ENCODE measurements at places on chromosomes 3 and 15. TPM values are rescaled to one million over a fixed set of nuclear protein-coding genes. Genes with fewer than 3 reads are reported as not detected.

Gene MESP2
- total RNA-seq = not detected

Gene RPL4
- 2,823 TPM for total RNA-seq

Gene SEMA4B
- 54.0 TPM for total RNA-seq

Gene CYP1A2
- not detected for total RNA-seq

Gene RBMS3
- 8.4 TPM for total RNA-seq

Gene CD276
- total RNA-seq = 24.4 TPM

Gene OR4F15
- not detected for total RNA-seq

Gene TM4SF4
- total RNA-seq = 10.4 TPM

Gene IQCF5
- total RNA-seq = not detected

Gene VGLL3
- total RNA-seq = 6.7 TPM

Gene GOLGA6A
- not detected for total RNA-seq

GRCh38 chr3:37479981-37480380 is 305.6 kb upstream of the LRRFIP2 start:
- no peak for DNase-seq

DNA sequence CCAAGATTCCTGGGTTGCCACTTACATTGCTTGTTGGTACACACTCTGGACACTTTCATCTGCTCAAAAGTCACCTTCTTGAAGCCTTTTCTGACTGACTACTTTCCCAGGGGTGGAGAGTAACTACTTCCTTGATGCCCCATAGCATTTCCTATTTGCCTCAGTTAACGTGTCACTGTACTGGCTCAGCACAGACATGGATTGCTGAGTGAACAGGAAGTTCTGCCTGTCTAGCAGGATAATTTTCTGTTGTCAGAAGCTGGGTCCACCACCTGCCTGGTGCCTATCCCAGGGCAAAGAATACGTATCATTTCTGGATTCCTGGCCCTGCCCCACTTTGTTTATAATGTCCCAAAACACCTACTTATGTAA is 15.3 kb upstream of the ABHD17C start:
- DNase-seq = no peak

DNA sequence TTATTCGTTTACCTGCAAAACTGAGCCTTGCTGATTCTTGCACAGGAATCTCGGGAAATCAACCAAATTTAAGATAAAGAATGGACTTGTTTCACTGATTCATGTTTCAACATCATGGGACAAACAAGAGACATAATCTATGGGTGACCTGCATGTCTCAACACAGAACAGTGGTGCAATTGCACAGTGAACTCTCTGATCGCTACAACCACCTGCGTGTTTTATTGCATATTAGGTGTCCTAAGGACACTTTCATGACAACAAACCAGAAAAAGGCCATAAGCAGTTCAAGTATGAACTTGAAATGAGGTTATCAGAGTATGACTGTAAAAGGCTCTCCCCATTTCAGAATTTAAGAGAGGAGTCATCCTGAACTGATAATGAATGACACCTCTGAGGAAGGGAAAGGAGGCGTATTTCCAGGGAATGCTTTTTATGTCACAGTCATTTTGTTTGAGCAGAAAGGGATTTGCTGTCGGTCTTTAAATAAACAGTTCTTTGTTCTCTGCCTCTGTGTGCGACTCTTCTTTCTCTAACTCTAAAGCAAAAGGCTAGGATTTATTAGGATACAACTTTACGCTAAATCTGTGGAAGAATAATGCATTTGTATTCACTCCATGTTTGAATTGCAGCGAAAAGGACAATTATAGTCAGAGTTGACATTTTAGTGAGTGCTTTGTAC is 167.2 kb downstream of the RBMS3 start:
- DNase-seq = no peak

- DNase-seq = peak; percentile 17
These were observed 138.2 kb downstream of the TPRA1 start for GRCh38 chr3:127452321-127452821.

GRCh38 chr15:59531066-59531675 is 80.4 kb upstream of the GCNT3 start:
- DNase-seq = peak; percentile 17

DNA sequence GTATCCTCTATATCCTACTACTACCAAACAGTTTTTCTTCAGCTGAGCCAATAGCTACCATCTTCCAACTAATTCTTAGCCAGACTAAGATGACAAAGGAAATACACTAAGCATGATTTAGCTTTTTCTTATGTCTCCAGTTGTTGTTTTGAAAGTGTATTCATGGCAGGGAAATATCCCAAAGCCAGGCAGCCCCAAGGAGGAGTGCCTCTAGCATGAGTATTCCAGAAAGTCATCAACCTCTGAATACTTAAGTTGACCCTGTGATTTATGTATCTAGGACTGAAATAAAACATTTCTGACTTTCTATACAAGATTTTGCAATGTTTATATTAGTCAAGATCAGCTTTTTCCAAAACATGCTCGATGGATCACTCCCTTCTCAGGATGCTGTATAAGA is 449.1 kb downstream of the IL5RA start:
- no peak for DNase-seq

DNA sequence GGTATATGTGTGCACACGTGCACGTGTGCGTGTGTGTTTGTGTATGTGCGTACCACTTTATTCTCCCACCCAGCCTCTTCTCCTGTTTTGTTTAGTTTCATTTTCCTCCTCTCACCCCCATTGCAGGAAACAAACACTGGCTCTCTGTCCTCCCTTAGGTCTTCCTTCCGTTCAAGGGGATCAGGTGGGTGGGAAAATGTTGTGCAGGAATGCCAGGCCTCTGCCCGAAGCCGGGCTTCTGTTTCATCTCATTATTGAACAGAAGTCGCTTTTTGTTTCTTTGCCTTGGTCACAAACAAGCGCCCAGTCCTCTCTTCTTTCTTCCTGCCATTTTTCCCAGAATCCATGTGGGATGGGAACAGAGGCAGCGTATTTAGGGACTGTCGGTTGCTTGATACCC is 69.6 kb downstream of the IGF1R start:
- no peak for DNase-seq

DNA sequence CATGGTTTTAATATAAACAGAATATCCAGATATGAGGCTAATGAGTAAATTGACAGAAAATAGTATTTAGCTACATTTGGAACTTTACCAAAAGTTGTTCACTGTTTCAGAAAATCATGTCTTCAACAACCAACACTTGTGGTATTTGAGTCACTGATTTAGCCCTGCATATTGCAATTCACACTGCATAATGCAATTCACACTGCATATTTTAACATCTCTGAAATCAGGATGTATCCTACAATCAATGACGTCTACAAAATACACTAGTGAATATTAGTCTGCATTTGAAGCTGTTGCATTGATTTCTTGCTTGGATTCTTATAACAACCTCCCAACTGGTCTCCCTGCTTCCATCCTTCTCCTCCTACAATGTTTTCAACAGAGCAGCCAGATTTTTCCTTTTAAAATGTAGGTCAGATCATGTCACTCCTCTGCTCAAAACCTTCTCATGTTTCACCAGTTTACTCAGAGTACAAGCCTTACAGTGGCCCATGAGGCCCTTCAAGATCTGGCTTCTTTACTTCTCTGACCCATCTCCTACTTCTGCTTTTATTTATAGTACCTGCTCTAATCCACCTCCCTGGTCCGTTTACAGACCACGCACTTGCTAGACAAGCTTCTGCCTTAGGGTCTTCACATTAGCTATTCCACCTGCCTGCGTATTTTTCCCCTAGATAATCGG is 11.4 kb upstream of the RAB11A start:
- DNase-seq = no peak

- DNase-seq = peak; percentile 68
These were observed 202.0 kb downstream of the GHSR start for GRCh38 chr3:172246107-172246844.

DNA sequence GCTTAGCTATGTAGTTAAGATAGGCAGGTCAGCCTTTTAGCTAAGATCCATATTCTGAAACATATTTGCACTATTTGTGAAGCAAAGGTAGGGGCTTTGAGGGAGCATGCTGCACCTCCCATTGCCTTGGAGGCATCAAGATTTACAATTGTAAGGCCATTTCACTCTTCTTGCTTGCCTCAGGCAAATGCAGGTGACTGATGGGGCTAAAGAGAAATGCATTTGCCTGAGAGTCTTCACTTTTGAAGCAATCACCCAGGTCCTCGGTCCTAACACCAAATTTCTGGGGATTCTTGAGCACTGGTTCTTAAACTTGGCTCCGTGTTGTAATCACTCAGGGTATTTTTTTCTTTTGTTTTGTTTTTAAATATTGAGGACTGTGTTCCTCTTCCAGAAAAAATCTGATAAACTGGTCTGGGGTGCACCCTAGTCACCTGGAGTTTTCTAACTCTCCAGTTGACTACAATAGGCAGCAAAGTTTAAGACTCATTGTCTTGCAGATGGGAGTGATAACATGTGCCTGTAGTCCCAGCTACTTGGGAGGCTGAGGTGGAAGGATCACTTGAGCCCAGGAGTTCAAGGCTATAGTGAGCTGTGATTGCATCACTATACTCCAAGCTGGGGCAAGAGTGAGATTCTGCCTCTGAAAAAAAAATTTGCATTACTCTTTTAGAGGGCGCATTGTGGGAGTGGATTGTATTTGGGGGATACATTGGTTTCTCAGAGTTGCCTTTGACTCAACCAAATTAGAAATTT is 68.1 kb downstream of the EOMES start:
- no peak for DNase-seq

DNA sequence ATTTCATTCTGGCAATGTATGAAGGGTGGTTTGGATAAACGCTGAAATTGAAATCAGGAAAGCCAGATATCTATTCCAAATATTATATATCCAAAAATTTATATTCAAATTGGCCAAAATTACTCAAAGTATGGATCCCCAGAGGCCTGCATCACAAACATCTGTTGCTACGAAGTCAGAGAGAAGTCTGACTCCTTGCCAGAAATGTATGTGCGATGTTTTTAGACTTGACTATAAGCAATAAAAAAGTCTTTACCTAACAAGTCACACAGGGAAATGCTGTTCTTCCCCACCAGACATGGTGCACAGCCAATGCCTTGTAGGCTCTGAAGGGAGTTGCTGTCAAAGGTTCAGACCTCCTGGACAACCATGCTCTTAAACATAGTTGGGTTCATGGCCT is 533.1 kb downstream of the OTOL1 start:
- peak; percentile 51 for DNase-seq

- DNase-seq = no peak
These were observed 103.7 kb downstream of the MYO5A start for GRCh38 chr15:52424856-52425431.

GRCh38 chr3:59401924-59402323 is 352.1 kb upstream of the CFAP20DC start:
- no peak for DNase-seq

DNA sequence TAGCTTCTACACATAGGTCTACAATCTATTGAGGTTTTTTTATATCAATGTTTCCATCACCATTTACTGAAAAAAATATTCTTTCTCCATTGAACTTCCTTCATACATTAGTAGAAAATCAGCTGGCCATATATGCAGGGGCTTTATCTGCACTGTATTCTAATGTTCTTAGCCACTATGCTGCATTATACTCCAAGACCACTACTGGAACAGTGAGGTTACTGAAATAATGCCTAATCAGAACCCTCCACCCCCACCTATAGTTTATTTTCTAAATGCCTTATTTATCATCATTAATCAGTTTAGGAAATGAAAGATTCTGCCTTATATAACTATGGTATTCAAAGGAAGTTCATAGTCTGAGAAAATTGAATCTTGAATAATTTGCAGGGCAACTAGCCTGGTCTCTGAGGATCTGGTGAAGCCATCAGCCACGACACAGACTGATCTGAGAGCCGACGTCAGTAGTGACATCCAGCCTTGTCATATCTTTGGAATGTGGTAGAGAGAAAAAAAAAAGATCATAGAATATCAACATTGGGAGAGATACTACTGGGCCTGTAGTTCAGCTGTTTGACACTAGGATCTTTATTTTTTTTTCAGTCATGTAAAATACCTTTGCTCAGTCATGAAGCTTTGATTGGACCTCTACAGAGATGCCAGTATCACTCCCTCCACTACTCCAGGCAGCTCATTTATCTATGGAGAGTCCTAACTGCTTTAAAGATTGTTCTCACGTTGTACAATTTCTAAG is 66.6 kb downstream of the P3H2 start:
- DNase-seq = no peak

GRCh38 chr15:44537735-44538240 is 841 bp downstream of the EIF3J start:
- DNase-seq = no peak

GRCh38 chr3:31268868-31269267 is 263.9 kb upstream of the STT3B start:
- no peak for DNase-seq

DNA sequence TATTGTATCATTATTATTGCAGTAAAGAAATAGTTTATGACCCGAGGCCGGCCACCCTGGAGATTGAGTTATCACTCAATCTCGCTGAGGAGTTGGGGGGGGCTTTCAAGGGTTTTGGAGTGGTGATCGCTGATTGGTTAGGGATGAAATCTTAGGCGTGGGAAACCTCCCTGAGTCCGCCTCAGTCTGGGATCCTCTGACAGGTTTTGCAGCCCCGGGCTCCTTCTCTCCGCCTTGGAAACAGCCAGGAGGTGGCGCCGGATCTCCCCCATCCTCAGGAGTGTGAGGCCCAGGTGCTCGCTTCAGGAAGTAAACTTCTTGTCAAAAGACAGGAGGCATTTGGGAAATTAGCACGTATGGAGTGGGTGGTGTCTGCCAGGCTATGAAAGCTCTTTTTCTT is 41.1 kb upstream of the SEC61A1 start:
- DNase-seq = peak; percentile 78

GRCh38 chr15:44713006-44713966 is 2.0 kb downstream of the B2M start:
- peak; percentile 36 for DNase-seq

Measured in stomach (tissue), 19 donors.